ENCODE measurements at places on chromosomes 13 and 19. TPM values are rescaled to one million over a fixed set of nuclear protein-coding genes. Genes with fewer than 3 reads are reported as not detected.

The CEACAM19 gene
- 5.2 TPM for total RNA-seq

The CEACAM20 gene
- not detected for total RNA-seq

The PLPPR2 gene
- 41.0 TPM for total RNA-seq

The ZNF71 gene
- 6.8 TPM for total RNA-seq

The ZNF541 gene
- total RNA-seq = 1.2 TPM

The CD33 gene
- total RNA-seq = 65.4 TPM

The ATP1A3 gene
- total RNA-seq = 2.2 TPM

The FKBP8 gene
- total RNA-seq = 309 TPM

The PDX1 gene
- total RNA-seq = not detected

The GDF15 gene
- total RNA-seq = 11.3 TPM

The NKPD1 gene
- 0.32 TPM for total RNA-seq

The OR4F17 gene
- total RNA-seq = not detected

The SMIM44 gene
- total RNA-seq = not detected

GRCh38 chr13:36297366-36298338, at the start of gene CCDC169:
TSS of gene CCDC169 (minus strand) at chr13:36297814. CDS start at chr13:36297719, 95 bp downstream.
- H3K4me3 ChIP-seq = peak within 1 kb of the TSS; percentile 49
- H3K36me3 ChIP-seq = no peaks in the 10 kb centered on the region
- H3K4me1 ChIP-seq = no peaks in the 10 kb centered on the region
- no peak within 1 kb of the TSS for H3K27ac ChIP-seq

DNA sequence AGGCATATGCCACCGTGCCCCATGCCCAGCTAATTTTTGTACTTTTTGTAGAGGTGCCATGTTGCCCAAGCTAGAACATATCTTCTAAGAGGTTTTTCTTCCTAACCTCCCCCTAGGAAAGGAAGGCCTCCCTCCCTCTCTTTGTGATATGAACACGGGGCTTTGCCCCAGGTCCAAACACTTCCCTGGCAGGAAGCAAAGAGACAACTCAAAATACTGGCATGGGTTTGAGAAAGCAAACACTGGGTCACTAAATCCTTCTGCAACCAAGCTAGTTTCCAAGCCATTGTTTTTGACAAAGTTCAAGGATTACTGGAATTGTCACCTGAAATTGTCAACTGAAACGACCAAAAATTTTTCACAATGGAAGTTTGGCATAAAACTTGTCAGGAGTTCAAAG, 8.8 kb downstream of the CC2D1A start:
- no peak overlapping the region for H3K27ac ChIP-seq
- H3K4me1 ChIP-seq = no peaks in the 10 kb centered on the region
- no peak for DNase-seq

- peak; percentile 89 for DNase-seq
- no peak overlapping the region for H3K4me3 ChIP-seq
- no peak overlapping the region for H3K27ac ChIP-seq
- no peaks in the 10 kb centered on the region for H3K27me3 ChIP-seq
- peaks cover 61% of the 10 kb centered on the region for H3K4me1 ChIP-seq
- peaks cover 40% of the 10 kb centered on the region for H3K36me3 ChIP-seq
Measured at GRCh38 chr19:46748325-46749109, 2.3 kb upstream of the STRN4 start.

DNA sequence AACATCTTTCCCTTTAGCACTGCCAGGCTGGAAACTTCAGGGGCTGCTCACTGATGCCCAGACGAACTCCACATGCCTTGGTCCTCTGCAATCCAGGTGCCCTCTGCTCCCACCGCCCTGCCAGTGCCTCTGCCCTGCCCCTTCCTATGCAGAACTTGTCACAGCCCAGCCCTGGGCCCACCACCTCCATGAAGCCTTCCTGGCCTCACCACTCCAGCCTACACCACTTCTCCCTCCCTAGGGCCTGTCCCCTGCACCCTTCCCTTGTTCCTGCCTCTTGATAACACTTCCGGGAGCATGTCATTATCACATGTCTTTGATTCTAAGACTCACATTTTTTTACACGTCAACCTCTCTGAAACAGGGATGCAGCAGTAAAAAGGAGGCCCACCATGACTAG, 627.2 kb downstream of the UQCRFS1 start:
- no peak overlapping the region for H3K4me3 ChIP-seq
- H3K27ac ChIP-seq = no peak overlapping the region
- H3K36me3 ChIP-seq = no peaks in the 10 kb centered on the region

DNA sequence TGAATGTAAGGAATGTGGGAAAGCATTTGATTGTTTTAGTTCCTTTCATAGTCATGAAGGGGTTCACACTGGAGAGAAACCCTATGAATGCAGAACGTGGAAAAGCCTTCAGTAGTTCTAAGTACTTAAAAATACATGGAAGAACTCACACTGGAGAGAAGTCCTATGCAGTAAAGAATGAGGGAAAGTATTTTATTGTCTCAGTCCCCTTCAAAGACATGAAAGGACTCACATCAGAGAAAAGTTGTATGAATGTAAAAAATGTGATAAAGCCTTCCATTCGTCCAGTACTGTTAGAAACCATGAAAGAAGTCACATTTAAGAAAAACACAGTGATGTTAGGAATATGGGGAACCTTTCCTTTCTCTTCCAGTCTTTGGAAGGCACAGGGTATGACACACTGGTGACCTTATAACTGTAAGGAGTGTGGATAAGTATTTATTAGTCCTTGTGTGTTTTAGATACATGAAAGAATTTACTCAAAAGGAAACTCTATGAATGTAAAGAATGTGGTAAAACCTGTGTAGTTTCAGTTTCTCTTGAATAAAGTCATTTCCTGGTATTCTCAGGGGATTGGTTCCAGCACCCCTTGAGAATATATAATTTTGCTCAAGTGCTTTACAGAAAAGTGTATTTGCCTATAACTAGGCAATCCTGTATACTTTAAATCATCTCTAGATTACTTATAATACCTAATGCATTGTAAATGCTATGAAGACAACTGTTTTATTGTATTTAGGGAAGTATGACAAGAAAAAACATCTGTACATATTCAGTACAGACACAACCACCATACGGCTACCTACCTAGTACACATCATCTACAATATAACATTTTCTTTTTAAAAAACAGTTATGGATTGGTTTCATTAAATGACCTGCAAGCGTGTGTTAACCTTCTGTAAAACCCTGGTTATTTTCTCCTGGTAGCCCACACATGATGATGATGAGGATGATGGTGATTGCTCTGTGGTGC, 52.8 kb downstream of the ZNF823 start:
- no peaks in the 10 kb centered on the region for H3K27me3 ChIP-seq
- no peak overlapping the region for H3K4me3 ChIP-seq
- no peak overlapping the region for H3K27ac ChIP-seq
- DNase-seq = no peak
- H3K36me3 ChIP-seq = no peaks in the 10 kb centered on the region
- no peaks in the 10 kb centered on the region for H3K4me1 ChIP-seq

- peaks cover 21% of the 10 kb centered on the region for H3K27me3 ChIP-seq
- no peak for DNase-seq
- H3K27ac ChIP-seq = no peak overlapping the region
- peaks cover 9% of the 10 kb centered on the region for H3K4me1 ChIP-seq
- no peaks in the 10 kb centered on the region for H3K36me3 ChIP-seq
Measured at GRCh38 chr19:5822181-5822844, 17.2 kb downstream of the FUT6 start.

DNA sequence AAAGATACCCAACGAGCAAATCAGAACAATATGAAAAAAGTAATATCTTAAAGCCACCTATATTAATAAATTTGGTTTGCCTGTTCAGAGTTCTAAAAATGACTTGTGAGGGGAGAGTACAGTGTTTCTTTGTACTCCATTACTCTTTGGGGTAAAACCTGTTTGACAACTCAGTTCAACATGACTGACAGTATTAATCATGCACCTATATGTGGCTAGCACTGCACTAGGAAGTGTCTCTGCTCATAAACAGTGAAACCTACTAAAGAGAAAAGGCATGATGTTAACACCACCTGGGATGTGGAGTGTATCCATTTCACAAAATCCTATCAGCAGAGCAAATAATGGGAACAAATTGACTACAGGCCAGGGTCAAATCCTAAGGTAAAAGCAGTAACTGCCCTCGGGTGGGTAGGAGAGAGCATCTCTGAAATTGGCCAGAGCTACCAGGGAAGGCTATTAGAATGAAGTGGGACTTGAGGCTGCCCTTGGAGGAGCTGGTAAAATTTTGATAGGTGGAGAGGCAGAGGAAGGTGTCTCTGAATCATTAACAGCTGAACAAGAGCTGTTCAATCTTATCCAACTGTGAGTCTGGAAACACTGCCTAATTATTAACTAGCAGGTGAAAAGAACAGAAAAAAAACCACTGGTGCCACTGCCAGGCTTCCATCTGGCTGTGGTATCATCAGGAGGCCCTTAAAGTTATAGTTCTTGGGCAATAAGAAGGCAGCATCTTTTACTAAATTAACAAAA, 365.1 kb downstream of the DNAJC15 start:
- no peaks in the 10 kb centered on the region for H3K36me3 ChIP-seq
- no peak overlapping the region for H3K27ac ChIP-seq
- no peaks in the 10 kb centered on the region for H3K27me3 ChIP-seq
- H3K4me3 ChIP-seq = no peak overlapping the region

GRCh38 chr13:91242652-91243051, 104.8 kb upstream of the MIR17HG start:
- DNase-seq = no peak
- H3K4me3 ChIP-seq = no peak overlapping the region
- H3K36me3 ChIP-seq = no peaks in the 10 kb centered on the region

DNA sequence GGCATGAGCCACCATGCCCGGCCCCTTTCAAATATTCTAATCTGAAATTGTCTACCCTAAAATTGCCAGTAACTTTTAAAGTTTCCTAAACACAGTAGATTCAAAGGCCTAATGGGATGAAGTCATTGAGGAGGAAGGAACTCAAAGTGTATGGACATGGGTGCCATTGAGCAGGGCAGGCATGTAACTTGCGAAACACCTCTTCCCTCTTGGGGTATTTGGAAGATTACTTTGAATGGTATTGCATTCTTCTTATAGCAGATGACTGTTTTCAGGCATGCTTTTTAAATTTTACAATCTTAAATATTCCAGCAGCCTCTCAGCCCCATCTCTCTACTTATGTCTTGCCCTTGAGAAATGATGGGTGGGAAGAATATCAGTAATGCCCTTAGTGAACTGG, 21.0 kb downstream of the TM9SF2 start:
- no peak for DNase-seq
- peaks cover 98% of the 10 kb centered on the region for H3K36me3 ChIP-seq
- no peaks in the 10 kb centered on the region for H3K27me3 ChIP-seq
- no peak overlapping the region for H3K4me3 ChIP-seq
- H3K4me1 ChIP-seq = no peaks in the 10 kb centered on the region
- no peak overlapping the region for H3K27ac ChIP-seq

DNA sequence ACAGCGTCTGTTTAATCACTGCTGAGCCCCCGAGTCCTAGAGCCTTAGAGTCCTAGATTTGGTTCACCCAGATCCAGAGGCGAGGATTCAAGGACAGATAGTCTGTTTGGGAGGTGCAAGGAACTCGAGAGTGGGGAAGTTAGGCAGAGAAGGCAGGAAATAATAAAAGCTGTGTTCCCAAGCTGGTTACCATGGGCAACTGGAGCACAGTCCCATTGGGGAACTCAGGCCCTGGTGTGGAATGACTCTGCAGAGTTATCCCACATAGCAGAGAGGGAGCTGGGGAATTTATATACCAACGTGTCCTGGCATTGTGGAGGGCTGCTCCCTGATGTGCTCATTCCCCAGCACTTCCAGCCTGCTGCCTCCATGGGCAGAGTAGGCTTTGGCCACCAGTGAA, 9.7 kb downstream of the IGSF23 start:
- H3K4me3 ChIP-seq = no peak overlapping the region
- H3K27me3 ChIP-seq = no peaks in the 10 kb centered on the region
- no peaks in the 10 kb centered on the region for H3K36me3 ChIP-seq
- H3K4me1 ChIP-seq = no peaks in the 10 kb centered on the region

- H3K4me1 ChIP-seq = no peaks in the 10 kb centered on the region
- no peak overlapping the region for H3K27ac ChIP-seq
- H3K36me3 ChIP-seq = peaks cover 41% of the 10 kb centered on the region
- H3K4me3 ChIP-seq = no peak overlapping the region
Measured at GRCh38 chr13:98893371-98893770, 84.5 kb downstream of the DOCK9 start.

- no peaks in the 10 kb centered on the region for H3K36me3 ChIP-seq
- no peak for DNase-seq
- H3K27ac ChIP-seq = peak overlapping the region; percentile 80
Measured at GRCh38 chr13:51825681-51826254, 19.2 kb downstream of the TMEM272 start.

DNA sequence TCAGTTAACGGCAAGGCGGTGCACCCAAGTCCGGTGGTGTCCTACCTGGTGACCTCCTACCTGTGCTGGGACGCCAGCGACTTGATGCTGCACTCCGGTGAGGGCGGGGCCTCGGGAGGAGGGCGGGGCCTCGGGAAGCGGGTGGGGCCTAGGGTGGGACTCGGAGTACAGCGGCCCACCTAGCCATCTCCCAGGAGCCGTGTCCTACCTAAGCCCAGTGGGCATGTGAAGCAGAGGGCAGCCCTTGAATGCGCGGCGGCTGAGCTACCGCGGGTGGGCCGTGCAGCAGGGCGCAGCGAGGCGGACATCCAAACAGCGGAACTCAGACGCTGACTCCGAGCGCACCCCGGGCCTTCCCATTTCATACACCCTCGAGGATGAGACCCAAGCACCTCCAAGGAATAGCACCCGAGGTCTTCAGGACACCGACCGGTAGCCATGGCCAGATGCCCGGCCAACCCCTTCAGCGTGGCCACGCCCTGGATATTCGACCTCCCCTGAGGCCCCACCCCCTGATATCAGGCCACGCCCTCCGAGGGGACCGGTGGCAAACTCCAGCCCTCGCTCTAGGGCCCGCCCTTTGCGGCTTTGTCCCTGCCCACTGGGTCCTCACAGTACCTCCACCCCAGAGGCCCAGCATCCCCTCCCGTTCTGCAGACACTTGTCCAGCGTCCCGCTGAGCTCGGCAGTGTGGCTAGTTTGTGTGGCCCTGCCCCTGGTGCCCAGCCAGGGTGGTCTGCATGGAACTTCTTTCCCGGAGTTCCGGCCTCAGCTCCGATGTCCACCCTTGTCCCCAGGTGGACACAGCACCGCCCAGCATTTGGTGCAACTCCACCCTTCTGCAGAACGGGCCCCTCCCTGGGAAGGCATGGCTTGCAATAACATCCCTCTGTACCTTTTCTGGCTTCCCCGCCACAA, 5.4 kb downstream of the KLK1 start:
- H3K4me1 ChIP-seq = no peaks in the 10 kb centered on the region
- peak overlapping the region; percentile 75 for H3K4me3 ChIP-seq
- peak; percentile 88 for DNase-seq
- no peaks in the 10 kb centered on the region for H3K36me3 ChIP-seq
- H3K27me3 ChIP-seq = no peaks in the 10 kb centered on the region

DNA sequence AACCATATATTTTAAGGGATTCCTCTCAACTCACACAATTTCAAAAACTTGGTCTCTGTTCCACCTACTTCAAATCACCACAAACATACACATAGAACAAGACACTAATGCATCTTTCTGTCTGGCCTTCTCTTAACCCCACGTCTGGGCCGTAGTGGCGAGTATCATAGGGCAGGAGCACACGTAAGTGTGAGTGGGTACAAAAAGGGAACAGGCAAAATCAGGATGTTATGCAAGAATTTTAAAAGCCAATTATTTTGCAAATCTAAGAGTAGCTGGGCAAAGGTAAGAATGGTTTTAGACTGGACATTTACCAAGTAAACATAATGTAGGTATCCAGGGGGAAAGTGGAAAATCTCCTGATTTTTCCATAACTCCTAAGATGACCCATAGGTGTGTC, 35.1 kb downstream of the MTMR6 start:
- peaks cover 11% of the 10 kb centered on the region for H3K4me1 ChIP-seq
- H3K36me3 ChIP-seq = peaks cover 17% of the 10 kb centered on the region
- no peak overlapping the region for H3K4me3 ChIP-seq
- H3K27me3 ChIP-seq = no peaks in the 10 kb centered on the region

- no peaks in the 10 kb centered on the region for H3K4me1 ChIP-seq
- no peaks in the 10 kb centered on the region for H3K36me3 ChIP-seq
- no peak overlapping the region for H3K4me3 ChIP-seq
- no peak overlapping the region for H3K27ac ChIP-seq
- H3K27me3 ChIP-seq = no peaks in the 10 kb centered on the region
- DNase-seq = no peak
Measured at GRCh38 chr13:51977625-51978024, 33.6 kb downstream of the ATP7B start.
